T-helper 1 cell treated with Interleukin-12 subunit alpha and Interleukin-12 subunit beta and Interleukin-4 antibody, amounts not matched to agents 30 ng/mL and 1 ng/mL, for 36 hours (primary cell): ENCODE measurements at places on chromosomes 1 and 21. TPM values are rescaled to one million over a fixed set of nuclear protein-coding genes. Genes with fewer than 3 reads are reported as not detected.

The HFM1 gene
- total RNA-seq = not detected in 2 replicates

The CNKSR1 gene
- 3.9 and 4.8 TPM in 2 replicates for total RNA-seq

The LIPI gene
- total RNA-seq = not detected in 2 replicates

The HNRNPR gene
- total RNA-seq = 194 and 207 TPM in 2 replicates

The ACTL8 gene
- not detected in 2 replicates for total RNA-seq

The BRINP3 gene
- not detected in 2 replicates for total RNA-seq

The OLFML2B gene
- total RNA-seq = not detected in 2 replicates

The SLC9C2 gene
- total RNA-seq = not detected in 2 replicates

The SEMA6C gene
- 1.1 and 2.2 TPM in 2 replicates for total RNA-seq

The OR2T35 gene
- total RNA-seq = not detected in 2 replicates

The SPRR3 gene
- not detected in 2 replicates for total RNA-seq

The CLEC20A gene
- not detected in 2 replicates for total RNA-seq

The DPT gene
- not detected in 2 replicates for total RNA-seq

The OR2AK2 gene
- total RNA-seq = 0.20 TPM in 1 of 2 replicates, not detected in the other

The SELP gene
- total RNA-seq = 0.15 and 0.24 TPM in 2 replicates

The SPRR2G gene
- not detected in 2 replicates for total RNA-seq

The LHX8 gene
- total RNA-seq = not detected in 2 replicates

The ADGRB2 gene
- 0.17 and 0.39 TPM in 2 replicates for total RNA-seq

The PYGO2 gene
- 45.6 and 47.0 TPM in 2 replicates for total RNA-seq

The HES3 gene
- total RNA-seq = not detected in 2 replicates

The LCE2B gene
- not detected in 2 replicates for total RNA-seq

The HSD3B1 gene
- total RNA-seq = not detected in 2 replicates

The SPRR4 gene
- not detected in 2 replicates for total RNA-seq

The ANKRD34A gene
- total RNA-seq = 1.2 and 2.3 TPM in 2 replicates

The TRPM2 gene
- total RNA-seq = 35.2 and 35.6 TPM in 2 replicates

The GBP2 gene
- 196 and 198 TPM in 2 replicates for total RNA-seq

The HUNK gene
- total RNA-seq = not detected in 2 replicates

The AMY1B gene
- not detected in 2 replicates for total RNA-seq

The SLC30A10 gene
- not detected in 2 replicates for total RNA-seq

The PDE4B gene
- 54.6 and 56.2 TPM in 2 replicates for total RNA-seq

The SPRR1B gene
- total RNA-seq = not detected in 2 replicates

The SEC16B gene
- not detected in 2 replicates for total RNA-seq

The ELF3 gene
- total RNA-seq = 0.41 and 0.61 TPM in 2 replicates

The NUDT4B gene
- total RNA-seq = not detected in 2 replicates

The SFPQ gene
- 357 and 362 TPM in 2 replicates for total RNA-seq

The C1orf115 gene
- 0.32 and 0.37 TPM in 2 replicates for total RNA-seq

The TIAM1 gene
- 155 and 157 TPM in 2 replicates for total RNA-seq

The TINAGL1 gene
- not detected in 2 replicates for total RNA-seq

The FCRL2 gene
- total RNA-seq = not detected in 2 replicates

The RIMS3 gene
- 3.7 and 4.2 TPM in 2 replicates for total RNA-seq

The MNDA gene
- total RNA-seq = not detected in 2 replicates

The KRTAP19-3 gene
- total RNA-seq = not detected in 2 replicates

The LMNA gene
- total RNA-seq = 32.7 and 33.3 TPM in 2 replicates

The C1QC gene
- not detected in 2 replicates for total RNA-seq

The OR6N1 gene
- not detected in 2 replicates for total RNA-seq

The COL11A1 gene
- total RNA-seq = not detected in 2 replicates

The FOXO6 gene
- not detected in 2 replicates for total RNA-seq

The GJC2 gene
- total RNA-seq = 0.88 and 1.0 TPM in 2 replicates
